ENCODE measurements at places on chromosomes 1 and 21. TPM values are rescaled to one million over a fixed set of nuclear protein-coding genes. Genes with fewer than 3 reads are reported as not detected.

GRCh38 chr1:111948209-111949171, 41.0 kb downstream of the KCND3 start:
- H3K4me1 ChIP-seq: no peaks in the 10 kb centered on the region
- DNase-seq: no peak
- no peaks in the 10 kb centered on the region for H3K27me3 ChIP-seq
- H3K4me3 ChIP-seq: no peak overlapping the region
- no peaks in the 10 kb centered on the region for H3K36me3 ChIP-seq
- no peak overlapping the region for H3K27ac ChIP-seq

The PBX1 gene
- 125 TPM for total RNA-seq

The PAQR6 gene
- 2.8 TPM for total RNA-seq

The C21orf91 gene
- 17.5 TPM for total RNA-seq

The SPAG17 gene
- total RNA-seq: not detected

GRCh38 chr1:18714404-18715175, 83.9 kb downstream of the PAX7 start:
- no peak for DNase-seq
- no peaks in the 10 kb centered on the region for H3K36me3 ChIP-seq
- no peaks in the 10 kb centered on the region for H3K27me3 ChIP-seq
- no peaks in the 10 kb centered on the region for H3K4me1 ChIP-seq
- no peak overlapping the region for H3K4me3 ChIP-seq

DNA sequence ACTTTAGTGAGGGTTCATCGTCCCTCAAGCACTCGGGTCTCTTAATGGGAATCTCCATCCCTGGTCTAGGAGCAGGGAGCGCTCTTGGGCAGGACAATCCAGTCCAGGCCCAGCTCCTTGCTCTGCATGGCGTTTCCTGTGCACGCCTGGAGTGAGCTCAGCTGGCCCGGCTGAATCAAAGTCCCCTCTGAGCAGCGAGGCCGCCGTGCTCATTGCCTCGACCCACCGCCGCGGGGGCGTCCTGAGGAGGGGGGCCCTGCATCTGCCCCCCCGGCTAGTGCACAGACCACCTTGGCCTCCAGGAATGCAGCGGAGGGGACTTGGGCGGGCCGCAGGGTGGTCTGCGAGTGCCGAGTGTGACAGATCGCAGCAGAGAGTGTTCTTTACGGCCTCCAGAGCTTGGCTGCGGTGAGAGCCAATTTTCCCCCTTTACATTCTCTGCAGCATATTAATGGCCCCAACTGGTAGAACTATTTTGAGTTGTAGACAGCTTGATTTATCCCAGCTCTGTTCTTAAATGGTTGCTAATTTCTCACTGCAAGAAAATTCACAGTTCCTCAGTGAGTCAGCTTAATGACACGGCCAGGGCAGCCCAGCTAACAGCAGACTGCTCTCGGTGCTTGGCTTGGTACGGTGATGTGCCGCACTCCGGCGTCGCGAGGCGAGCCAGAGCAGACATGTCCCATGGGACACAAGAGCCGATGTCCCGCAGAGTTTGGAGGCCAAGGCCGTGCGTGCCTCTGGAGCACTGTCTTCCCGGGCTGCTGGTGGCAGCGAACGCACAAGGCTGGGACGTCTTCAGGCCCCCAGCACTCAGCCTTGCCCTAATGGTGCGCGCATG, 39.8 kb downstream of the SNAP47 start:
- H3K27ac ChIP-seq: peak overlapping the region; percentile 6
- no peaks in the 10 kb centered on the region for H3K36me3 ChIP-seq
- H3K4me1 ChIP-seq: no peaks in the 10 kb centered on the region
- H3K4me3 ChIP-seq: no peak overlapping the region
- H3K27me3 ChIP-seq: no peaks in the 10 kb centered on the region

DNA sequence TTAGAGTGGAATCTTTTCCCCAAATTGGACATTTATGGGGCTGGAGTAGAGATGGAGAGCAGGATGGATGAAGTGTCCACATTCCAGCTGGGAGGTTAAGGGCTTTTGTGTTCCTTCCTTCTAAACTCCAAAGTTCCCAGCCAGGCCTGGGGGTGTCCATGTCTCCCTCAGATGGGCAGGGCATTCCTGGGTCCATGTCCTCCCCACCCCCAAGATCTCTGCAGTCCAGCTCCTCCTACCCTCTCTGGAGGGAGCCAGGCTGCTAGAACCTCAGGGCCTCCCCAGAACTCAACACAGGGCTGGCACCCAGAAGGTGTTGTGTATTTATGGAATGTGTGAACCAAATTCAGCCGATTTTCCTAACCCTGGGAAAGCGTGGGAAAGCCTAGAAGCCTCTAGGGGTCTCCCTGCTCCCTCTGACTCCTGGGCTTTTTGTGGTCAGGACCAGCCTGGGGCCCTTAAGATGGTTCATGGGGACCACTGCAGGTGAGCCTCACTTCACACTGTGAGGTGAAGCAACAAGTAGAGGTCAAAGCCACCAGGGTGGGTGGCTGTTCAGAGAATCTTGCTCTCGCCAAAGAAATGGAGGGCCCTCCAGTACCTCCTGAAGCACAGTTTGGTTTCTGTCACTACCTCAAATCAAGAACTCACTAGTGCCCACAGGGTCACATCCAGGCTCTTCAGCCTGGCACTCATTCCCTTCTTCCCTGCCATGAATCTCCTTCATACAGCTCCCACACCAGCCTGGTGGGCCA, 54.8 kb downstream of the GLIS1 start:
- H3K36me3 ChIP-seq: no peaks in the 10 kb centered on the region
- DNase-seq: no peak
- H3K4me1 ChIP-seq: no peaks in the 10 kb centered on the region
- no peaks in the 10 kb centered on the region for H3K27me3 ChIP-seq
- no peak overlapping the region for H3K27ac ChIP-seq

The GJA9 gene
- total RNA-seq: not detected

The NBPF19 gene
- total RNA-seq: 37.5 TPM

The CD52 gene
- 14.7 TPM for total RNA-seq

The SPATA46 gene
- not detected for total RNA-seq

GRCh38 chr1:155513300-155513916, 49.2 kb downstream of the ASH1L start:
- peaks cover 3% of the 10 kb centered on the region for H3K36me3 ChIP-seq
- no peaks in the 10 kb centered on the region for H3K4me1 ChIP-seq
- no peak overlapping the region for H3K27ac ChIP-seq

- no peak overlapping the region for H3K4me3 ChIP-seq
- H3K27ac ChIP-seq: no peak overlapping the region
- H3K27me3 ChIP-seq: no peaks in the 10 kb centered on the region
- no peaks in the 10 kb centered on the region for H3K4me1 ChIP-seq
- no peak for DNase-seq
These were observed 26.0 kb downstream of the PTBP2 start for GRCh38 chr1:96747565-96747964.

DNA sequence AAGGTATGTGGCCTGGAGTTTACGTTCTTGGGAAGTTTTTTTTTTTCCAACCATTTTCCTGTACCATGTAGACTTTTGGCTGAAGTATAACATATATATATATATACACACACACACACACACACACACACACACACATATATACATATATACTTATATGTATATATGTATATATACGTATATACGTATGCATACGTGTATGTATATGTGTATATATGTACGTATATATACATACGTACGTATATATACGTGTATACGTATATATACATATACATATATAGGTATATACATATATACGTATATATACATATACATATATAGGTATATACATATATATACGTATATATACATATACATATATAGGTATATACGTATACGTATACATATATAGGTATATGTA, 18.9 kb downstream of the CR1 start:
- peaks cover 1% of the 10 kb centered on the region for H3K27me3 ChIP-seq
- H3K4me3 ChIP-seq: no peak overlapping the region
- no peak for DNase-seq

DNA sequence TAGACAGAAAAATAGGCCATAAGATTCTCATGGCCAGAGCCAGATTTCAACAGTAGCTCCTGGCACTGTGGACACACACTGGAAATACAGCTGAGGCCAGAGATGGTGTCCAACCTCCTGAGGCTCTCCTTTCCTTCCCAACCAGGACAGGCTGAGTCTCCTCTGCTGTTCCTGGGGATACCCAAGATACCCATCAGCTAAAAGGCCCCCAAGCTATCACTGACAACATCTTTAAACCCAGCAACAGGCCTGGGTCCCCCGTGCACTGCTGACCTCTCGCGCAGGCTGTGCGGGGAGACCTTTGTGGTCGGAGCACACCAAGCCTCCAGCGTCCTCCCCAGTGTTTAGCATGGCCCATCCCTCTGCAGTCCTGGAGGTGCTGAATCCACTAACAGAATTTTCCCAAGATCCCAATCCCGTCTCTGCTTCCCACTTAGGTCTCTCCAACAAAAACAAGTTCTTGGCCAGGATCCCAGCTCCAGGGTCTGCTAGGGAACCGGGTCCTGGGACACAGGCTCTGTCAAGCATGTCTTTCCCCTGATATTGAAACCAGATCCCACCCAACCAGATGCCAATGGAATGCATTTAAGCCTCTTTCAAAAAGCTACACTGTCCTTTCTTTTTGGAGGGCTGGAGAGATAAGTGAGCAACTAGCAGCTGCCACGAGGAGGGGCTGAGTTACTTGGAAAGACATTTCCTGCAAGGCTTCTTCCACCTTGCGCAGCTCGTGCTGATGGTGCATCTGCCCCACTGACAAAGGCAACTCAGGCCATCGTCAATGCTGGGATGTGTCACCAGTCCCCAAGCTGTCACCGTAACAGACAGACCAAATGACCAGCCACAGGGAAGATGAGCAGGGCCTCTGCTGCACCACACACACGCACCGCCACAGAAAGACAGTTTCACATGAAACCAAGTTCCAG, 73.2 kb downstream of the BCAR3 start:
- H3K27ac ChIP-seq: peak overlapping the region; percentile 5
- peaks cover 9% of the 10 kb centered on the region for H3K4me1 ChIP-seq
- no peak overlapping the region for H3K4me3 ChIP-seq
- H3K27me3 ChIP-seq: no peaks in the 10 kb centered on the region
- peak; percentile 34 for DNase-seq
- no peaks in the 10 kb centered on the region for H3K36me3 ChIP-seq

- peaks cover 2% of the 10 kb centered on the region for H3K27me3 ChIP-seq
- H3K4me3 ChIP-seq: no peak overlapping the region
- H3K4me1 ChIP-seq: no peaks in the 10 kb centered on the region
- H3K27ac ChIP-seq: no peak overlapping the region
- H3K36me3 ChIP-seq: no peaks in the 10 kb centered on the region
These were observed 95.2 kb downstream of the KCNJ6 start for GRCh38 chr21:37821092-37821491.

- no peaks in the 10 kb centered on the region for H3K4me1 ChIP-seq
- no peak for DNase-seq
- no peak overlapping the region for H3K4me3 ChIP-seq
- H3K27me3 ChIP-seq: peaks cover 2% of the 10 kb centered on the region
These were observed 101.0 kb upstream of the GUCA2B start for GRCh38 chr1:42052072-42052699.

Data from aorta (tissue), 5 donors.